ENCODE measurements at places on chromosomes 7 and 10.

DNA sequence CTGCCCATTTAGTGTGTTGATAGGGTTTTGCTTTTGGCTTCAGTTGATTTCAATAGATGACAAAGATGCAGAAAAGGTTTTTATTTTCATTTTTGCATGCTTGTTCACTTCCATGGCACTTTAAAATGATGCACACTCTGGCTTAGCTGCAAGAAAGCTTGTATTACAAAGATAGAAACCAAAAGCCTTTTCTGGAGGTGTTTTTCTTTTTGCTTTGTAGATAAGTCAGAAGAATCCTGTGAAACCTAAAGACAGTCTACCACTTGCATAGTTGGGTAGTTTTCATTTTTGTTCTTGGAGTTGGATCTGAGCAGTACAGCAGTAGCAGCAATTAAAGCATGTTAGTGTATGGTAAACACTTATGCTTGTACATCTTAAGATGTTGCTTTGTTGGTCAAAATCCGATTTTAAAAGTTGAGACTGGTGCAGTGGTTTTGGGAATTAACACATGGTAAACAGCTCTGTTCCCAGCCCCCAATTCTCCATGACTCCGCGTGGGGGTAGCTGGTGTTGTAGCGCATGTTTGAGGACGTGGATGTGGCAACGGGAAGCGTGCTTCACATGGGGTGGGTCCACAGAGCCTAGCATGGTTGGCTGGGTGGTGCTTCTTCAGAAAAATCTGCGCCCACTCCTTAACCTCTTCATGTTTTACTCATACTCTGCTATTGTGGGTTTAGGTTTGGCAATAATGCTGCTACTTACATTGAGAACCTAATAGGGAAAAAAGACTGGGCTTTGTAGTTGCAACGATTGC lies 19.8 kb downstream of the CCNY start:
- DNase-seq: no peak

- DNase-seq: no peak
Observed at GRCh38 chr10:56823849-56824248, 462.8 kb upstream of the ZWINT start.

DNA sequence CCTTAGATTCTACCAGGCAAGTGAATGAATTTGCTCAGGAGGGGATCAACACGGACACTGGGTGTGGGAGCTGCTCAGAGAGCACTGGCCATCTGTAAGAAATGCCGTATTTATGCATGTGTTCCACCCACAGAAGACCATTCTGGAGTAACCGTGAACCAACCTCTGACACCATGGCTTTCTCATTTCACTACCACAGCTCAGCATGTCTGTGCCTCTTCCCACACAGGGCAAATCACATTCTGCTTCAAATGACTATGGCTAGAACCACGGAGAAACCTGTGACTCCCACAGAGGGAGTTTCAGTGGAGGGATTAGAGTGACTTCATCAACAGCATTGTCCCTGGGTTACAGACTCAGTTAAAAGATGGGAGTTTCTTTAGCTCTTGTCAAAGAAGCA lies 893.4 kb downstream of the XPNPEP1 start:
- no peak for DNase-seq

GRCh38 chr7:90726120-90726519 lies 130.0 kb downstream of the CDK14 start:
- no peak for DNase-seq

DNA sequence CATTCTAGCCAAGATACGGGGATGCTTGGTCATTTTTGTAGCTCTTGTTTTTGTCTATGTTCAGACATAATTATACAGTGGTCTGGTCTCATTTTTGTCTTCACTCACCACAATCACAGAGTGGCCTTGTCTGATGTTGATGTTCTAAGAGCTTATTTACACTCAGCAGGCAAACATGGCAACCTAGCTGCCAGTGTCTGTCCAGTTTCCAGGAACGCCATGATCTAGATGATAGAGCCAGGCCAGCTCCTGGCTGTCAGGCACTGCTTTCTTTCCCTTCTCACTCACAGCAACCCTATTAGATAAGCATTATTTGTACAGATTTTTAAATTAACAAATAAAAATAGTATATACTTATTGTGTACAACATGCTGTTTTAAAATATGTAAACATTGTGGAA lies 98.6 kb upstream of the PHF14 start:
- DNase-seq: no peak

GRCh38 chr10:10394933-10395658 lies 622.6 kb upstream of the CELF2 start:
- DNase-seq: no peak

Measured in renal pelvis (tissue), 12 donors.